NCI-H187 treated with DMSO at 0.1 percent for 48 hours (cell line): ENCODE measurements at places on chromosomes 3 and 15.

GRCh38 chr3:135268941-135269532 is 474.0 kb downstream of the EPHB1 start:
- no peak for DNase-seq

DNA sequence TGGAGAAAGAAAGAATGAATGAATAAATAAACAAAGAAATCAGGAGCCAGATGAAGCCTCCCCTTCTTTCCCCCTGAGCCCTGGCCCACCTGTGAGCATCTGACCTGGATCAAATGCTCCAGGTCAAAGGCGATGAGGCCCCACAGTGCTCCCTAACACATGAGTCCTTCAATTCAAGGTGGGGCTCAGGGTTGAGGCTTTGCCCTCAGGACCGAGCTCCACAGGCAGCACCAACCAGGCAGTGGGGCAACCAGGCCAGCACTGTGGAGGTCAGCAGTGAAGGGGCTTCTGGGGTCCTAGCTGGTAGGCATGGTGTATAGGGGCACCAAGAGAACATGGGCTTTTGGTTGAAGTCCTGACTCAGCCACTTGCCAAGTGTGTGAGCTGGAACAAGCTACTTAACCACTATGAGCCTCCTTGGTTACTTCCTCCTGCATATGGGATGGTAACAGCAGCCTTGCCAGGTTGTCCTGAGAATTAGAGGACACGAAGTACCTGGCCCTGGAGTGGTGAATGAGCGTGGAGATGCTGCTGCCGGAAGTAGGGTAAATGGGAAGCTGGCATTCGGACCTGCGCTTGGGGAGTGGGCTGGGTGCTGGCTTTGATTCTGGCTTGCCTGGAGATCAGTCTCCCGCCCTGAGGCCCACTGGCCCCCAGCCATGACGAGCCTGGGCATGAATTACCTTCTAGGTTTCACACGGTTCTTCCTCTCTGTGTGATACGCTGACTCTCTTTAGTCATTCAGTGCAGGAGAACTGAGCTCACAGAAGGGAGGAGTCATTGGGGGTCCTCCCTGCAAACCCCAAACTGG is 10.0 kb upstream of the PAQR5 start:
- no peak for DNase-seq

- no peak for DNase-seq
Observed at GRCh38 chr3:27721717-27722564, at the start of gene EOMES. Gene EOMES (minus strand): TSS chr3:27722323. CDS start chr3:27722294, 29 bp downstream.

GRCh38 chr15:22903427-22903826 is 65.0 kb downstream of the NIPA2 start:
- DNase-seq = no peak

DNA sequence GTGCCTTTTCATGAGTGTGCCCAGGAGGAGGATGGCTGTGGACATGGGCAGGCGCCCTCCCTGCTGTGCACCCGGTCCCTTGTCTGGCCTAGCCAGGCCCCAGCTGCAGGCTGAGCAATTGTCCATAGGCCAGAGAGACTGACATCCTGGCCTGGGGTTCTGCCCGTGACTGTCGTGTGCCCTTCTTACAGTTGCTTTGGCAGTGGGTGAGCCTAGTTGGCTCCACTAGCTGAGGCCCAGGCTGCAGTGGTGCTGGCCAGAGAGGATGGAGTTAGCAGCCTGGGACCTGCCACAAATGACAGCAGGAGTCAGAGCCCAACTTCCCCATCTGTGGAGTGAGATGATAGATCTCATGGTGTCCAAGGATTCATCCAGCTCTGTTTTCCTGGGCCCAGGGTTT is 9.0 kb upstream of the CHRNB4 start:
- DNase-seq = no peak
